Uterus (tissue), 4 donors: ENCODE measurements at places on chromosomes 3 and 15. TPM values are rescaled to one million over a fixed set of nuclear protein-coding genes. Genes with fewer than 3 reads are reported as not detected.

The ASB14 gene
- total RNA-seq, result not detected

DNA sequence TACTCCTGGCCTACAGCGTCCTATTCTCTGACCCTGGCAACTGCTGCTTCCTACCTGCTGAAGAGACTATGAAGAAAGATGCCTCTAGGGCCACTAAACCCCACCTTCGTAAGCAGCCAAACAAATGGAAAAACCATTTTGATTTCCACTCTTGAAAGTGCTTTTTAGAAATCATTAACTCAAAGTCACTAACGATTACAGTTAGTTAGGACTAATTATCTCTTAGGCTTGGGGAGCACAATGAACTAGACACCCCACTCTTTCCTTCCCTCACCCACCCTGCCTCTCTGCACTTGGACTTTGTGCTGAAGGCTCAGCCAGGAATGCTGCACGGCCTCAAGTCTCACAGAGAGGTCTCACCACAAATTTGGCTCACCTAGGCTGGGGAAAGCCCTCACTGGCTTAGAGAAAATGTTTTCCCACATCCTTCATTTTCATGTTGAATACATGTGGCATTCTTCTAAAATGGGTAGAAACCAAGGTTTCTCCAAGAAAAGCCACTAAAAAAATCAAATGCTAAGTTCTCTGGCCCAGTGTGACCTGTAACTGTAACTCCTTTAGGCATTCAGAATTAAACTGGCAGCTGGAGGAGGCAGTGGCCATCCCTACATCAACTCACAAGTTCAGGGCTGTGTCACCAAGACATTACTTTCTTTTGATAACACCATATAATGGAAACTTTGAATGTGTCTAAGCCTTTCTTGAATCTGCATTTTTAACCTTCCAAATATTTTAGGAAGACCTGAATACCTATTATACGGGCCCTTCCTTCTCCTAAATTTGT, 47.1 kb downstream of the NPTN start:
- DNase-seq, result no peak

DNA sequence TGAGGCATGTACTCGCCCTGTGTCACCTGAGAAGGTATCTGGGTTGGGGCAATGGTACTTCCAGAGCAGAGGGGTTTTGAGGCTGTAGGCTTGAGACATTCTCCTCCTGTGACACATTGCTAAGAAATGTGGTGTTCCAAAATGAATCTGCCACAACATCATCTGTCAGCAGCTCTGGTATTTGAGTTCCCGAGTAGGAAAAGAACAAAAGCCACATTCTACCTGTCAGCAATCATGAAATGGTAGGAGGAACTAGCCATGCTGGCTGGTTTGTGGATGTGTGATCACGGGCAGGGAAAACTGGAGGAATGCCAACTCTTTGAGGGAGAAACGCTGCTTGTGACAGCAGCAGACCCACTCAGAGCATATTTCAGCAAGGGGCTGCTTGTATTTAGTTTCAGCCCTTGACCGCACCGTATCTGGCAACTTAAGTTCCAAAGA, 579.4 kb upstream of the TBL1XR1 start:
- no peak for DNase-seq

The TMEM207 gene
- total RNA-seq, result not detected

The GOLGA8N gene
- 22.0 TPM for total RNA-seq

The CLDN16 gene
- 0.07 TPM for total RNA-seq

The THSD4 gene
- total RNA-seq, result 144 TPM

DNA sequence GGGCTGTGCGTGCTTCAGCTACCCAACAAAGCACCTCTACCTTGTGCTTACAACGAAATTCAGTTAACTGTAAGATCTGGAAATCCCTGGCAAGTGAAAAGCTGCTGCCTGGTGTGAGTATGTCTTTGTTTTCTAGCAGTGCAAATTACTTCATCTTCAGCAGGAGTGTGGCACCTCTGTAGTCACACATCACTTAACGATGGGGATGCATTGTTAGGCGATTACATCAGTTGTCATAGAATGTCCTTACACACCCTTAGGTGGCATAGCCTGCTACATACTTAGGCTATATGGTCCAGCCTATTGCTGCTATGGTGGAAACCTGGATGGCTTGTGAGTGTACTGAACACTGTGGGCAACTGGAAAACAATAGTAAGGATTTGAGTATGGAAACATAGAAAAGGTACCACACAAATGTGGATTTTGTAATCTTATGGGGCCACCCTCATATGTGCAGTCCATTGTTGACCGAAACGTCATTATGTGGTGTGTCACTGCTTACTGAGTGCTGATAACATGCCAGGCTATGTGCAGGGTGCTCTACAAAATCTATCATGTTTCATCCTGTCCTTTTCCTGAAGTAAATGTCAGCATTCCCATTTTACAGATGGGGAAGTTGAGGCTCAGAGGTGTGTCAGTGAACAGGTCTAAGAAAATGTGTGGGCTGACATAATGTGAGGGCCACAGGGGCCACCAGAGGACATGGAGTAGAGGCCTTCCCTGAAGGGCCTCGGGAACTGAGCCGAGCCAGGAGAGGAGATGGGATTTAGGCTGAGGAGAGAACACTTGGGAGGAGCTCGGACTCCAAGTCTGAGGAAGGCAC, 173.5 kb downstream of the VGLL4 start:
- DNase-seq, result no peak

The GOLGA6L7 gene
- not detected for total RNA-seq
